Mesenchymal stem cell (in vitro differentiated cells and primary cell): ENCODE measurements at places on chromosomes 13 and 19.
A peak's percentile ranks its signal among the peaks of the same experiment; 100 is the strongest.

DNA sequence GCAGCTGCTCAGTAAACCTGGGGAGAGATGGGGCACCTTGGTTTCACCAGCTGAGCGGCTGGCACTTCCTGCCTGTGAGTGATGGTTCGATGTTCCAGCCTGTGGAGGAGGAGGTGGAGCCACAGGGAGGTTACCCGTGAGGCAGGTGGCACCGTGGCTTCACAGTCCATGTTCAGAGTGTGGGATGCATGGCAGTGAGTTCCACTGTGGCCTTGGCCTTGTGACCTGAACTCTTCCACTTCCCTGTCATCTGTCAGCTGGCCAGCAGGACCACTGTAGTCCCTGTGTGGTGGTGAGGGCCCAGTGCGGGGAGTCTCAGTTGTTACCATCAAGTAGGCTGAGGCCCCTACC is 16.9 kb downstream of the SMARCA4 start:
- DNase-seq: no peak

GRCh38 chr13:92838786-92839185 is 387.8 kb upstream of the GPC6 start:
- DNase-seq: peak; percentile 85

DNA sequence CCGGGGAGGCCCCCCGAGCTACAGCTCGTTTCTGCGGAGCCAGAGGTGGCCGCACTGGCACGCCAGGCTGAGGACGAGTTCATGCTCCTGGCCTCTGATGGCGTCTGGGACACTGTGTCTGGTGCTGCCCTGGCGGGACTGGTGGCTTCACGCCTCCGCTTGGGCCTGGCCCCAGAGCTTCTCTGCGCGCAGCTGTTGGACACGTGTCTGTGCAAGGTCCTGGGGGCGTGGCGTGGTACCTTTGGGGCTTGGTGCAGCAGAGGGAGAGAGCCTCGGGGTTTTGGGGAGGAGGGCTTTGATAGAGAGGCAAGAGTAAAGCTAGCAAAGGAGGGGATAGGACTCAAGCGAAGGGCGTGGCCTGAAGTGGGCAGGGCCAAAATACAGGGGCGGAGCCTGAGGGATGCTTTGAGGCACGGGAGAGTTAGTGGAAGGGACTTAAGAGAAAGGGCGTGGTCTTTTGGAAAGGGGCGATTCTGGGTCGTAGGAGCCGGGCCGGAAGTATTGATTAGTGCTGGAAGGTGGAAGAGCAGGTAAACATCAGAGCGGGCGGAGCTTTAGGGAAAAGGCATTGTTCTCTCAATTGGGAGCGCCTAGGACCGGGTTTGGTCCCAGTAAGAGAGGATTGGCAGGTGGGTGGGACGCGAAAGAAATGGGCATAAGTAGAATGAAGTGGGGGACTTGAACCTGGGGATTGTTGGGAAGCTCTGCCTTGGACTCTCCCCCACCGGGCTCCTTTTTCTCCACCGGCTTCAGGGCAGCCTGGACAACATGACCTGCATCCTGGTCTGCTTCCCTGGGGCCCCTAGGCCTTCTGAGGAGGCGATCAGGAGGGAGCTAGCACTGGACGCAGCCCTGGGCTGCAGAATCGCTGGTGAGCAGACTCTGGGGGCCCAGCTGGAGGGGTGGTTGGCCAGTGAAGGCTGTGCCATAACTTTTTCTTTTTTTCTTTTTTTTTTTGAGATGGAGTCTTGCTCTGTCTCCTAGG is 1.2 kb downstream of the PPM1N start:
- DNase-seq: peak; percentile 44

GRCh38 chr19:49502866-49503581 is 6.8 kb downstream of the RPS11 start:
- DNase-seq: peak; percentile 79

DNA sequence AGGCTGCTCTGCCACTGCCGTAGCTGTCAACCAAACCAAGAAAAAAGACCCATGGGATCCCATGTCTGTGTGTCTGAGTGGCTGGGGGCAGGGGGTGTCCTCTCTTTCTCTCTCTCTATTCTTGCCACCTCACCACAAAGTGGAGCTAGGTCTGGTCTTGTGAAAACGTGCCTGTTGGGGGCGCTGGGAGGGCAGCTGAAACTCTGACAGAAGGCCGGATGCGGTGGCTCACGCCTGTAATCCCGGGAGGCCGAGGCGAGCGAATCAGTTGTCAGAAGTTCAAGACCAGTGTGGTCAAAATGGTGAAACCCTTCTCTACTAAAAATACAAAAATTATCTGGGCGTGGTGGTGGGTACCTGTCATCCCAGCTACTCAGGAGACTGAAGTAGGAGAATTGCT is 29.2 kb downstream of the ZNF146 start:
- no peak for DNase-seq

DNA sequence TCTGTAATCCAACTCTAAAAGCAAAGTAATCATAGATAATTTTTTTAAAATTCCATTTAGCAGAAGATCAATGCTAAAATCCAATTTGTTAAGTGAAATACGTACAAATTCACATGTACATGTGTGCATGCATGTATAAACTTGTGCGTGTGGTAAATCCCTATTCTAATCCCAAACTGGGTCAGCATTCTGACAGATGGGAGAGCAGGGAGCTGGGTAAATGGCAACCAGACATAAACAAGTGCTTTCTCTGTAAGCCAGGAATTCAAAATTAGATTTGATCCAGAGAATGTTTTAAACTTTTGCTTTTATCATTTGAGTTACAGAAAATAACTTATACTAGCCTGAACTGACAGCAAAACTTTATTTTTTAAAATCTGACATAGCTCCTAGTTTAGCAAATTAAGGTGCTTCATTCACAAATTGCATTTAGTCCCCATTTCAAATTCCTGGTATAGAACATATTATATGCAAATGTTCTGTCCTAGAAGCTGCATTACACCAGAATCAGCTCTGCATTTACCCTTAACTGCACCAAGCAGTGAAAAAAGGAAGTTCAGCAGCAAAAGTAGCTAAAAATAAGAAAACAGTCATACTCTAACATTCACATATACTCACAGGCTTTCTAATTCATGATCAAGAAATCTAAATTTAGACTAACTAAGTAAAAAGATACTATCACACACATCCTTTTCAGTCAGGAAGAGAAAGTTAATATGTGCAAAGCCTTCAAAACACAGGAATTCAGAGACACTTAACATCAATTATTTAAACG is 32.6 kb downstream of the UBL3 start:
- DNase-seq: peak; percentile 23

- DNase-seq: peak; percentile 71
Measured at GRCh38 chr19:37902668-37903067, 3.7 kb downstream of the WDR87 start.

DNA sequence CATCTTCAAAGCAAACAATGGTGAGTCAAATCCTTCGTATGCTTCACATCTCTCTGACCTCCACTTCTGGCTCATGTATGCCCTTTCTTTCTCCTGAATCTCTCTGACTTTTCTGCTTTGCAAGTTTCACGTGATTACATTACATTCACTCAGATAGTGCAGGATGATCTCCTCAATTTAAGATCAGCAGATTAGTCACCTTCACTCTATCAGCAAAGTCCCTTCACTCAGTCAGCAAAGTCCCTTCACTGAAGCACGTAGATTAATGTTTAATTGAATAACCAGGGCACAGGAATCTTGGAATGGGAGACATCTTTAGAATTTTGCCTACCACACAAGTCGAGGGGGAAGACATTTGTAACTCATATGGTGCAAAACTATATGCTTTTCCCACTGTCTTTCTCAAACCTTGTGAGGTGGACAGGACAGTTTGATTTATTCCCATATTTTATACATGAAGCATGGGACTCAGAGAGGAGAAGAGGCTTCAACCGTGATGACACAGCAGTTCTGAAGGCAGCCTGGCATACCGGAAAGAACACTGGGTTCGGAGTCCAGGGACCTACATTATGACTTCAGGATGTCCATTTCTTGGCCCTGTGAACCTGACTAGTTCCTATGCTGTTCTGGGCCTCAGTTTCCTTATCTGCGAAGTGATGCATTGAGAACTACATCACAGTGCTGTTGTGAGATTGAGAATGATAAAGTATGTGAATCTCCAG is 23.3 kb downstream of the SIGLECL1 start:
- no peak for DNase-seq

GRCh38 chr19:51204321-51204720 is 20.6 kb upstream of the CD33 start:
- no peak for DNase-seq

DNA sequence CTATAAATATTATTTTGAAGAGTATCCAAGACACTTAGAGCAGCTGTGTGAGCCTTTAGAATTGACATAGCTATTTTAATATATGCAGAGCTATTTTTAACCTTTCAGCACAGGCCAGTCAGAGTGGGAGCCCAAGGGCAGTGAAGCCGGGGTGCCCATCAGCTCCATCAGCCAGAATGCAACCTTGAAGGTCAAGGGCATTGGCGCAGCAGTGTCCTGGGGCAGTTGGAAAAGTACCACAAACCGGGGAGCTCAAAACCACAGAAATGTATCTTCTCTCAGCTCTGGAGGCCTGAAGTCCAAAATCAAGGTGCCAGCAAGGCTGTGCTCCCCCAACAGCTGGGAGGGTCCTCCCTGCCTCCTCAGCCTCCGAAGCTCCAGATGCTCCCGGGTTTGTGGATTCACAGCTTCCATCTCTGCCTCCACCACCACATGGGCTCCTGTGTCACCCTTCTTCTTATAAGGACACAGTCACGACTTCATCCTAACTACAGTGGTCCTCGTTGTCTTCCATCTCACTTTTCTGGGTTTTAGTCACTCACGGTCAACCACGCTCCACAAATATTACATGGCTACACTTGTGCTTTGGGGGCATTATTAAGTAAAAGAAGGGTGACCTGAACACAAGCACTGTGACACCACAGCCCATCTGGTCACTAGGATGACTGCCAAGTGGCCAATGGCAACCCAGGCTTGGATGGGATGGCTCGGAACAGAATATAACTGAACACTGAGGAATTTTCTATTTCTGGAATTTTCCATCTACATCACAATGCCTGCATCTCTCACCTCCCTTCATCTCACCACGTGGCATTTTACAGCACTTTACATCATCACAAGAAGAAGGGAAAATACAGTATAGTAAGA is 15.9 kb upstream of the GAS6 start:
- no peak for DNase-seq

DNA sequence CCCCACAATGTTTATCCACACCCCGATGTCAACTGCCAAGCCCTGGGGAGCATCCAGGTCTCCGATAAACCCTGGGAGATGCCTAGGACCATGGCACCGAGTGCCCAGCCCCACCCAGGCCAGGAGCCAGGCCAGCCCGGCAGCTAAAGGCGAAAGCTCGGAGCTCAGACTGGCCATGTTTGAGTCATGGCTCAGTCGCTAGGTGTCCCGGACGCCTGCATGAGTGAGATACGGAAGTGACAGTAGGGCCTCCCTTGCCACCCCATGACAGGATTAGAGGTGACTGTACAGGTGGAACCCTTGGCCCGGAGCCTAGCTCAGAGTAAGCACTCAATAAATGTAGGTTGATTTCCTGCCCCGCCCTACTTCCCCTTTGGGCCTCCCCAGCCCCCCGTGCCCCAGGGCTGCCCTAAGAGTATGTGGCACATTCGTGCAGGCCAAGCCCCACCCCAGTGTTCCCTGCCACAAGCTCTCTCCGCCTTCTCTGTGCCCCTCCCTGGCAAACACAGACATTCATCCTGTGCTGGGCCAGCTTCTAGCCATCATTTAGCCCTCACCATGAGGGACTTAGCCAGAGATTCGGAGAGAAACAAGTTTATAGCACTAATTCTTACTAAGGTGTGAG is 5.8 kb upstream of the TPM4 start:
- DNase-seq: no peak

DNA sequence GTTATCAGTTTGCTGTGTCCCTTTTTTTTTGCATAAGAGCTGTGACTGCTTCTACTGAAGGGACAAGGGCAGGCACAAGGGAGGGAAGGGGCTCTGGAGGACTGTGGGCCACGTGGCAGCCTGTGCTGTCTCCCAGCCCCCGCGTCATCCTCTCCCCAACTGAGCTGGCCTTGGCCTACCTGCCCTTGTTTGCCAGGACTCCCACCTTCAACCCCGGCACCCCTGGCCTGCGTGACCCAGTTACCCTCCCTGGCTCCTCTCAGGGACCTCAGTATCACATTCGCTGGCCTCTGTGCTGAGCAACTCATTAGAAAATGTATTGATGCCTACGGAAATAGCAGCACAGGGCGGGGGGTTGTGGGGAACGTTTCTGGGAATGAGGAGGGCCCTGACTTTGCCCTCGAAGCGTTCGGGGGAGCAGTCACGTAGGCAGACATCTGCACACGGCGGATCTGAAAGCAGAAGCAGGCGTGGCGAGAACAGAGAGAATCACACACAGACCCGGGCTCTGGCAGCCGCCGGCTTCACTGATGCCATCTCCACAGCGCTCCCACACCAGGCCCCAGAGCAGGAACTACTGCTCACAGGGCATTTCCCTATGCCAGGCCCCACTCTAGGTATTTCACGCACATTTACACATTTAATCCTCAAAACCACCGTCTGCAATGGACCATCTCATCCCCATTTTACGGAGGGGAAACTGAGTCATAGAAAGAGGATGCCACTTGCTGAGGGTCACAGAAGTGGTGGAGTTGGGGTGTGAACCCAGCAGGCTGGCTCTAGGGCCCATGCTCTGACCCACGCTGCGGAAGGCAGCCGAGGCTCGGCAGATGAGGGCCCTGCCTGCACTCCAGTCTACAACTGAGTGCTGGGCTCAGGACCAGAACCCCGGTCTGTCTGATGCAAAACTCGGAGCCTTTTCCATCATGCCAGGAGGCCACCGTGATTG is 5.7 kb upstream of the ATF5 start:
- DNase-seq: no peak

DNA sequence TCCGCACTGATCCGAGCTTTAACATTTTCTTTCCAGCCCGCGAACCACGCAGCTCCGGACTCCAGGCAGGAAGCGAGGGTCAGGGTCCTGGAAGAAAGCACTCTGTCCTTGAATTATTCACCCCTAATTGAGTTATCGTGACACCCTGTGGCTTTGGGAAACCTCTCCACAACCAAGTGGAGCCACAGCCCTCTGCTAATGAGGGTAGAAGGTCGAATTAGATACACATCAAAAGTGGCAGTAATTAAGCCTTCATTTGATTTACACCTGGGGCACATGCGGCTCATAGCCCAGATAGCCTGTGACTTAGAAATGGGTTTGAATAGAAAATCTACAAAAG is 15.9 kb upstream of the RNF17 start:
- DNase-seq: no peak

GRCh38 chr13:69274231-69274630 is 833.4 kb upstream of the ATXN8OS start:
- no peak for DNase-seq
